ENCODE measurements at places on chromosomes 13 and 19.

- no peak for DNase-seq
These were observed 233.0 kb downstream of the COL4A1 start for GRCh38 chr13:110073982-110074381.

- no peak for DNase-seq
These were observed 84.2 kb downstream of the SACS start for GRCh38 chr13:23349161-23349897.

GRCh38 chr13:35763782-35764123 lies 287.3 kb upstream of the MAB21L1 start:
- no peak for DNase-seq

- DNase-seq: no peak
These were observed 193.5 kb upstream of the PCDH17 start for GRCh38 chr13:57438072-57438471.

GRCh38 chr13:30845297-30846214 lies 60.5 kb upstream of the MEDAG start:
- DNase-seq: no peak

Measured in retinal pigment epithelial cell (primary cell).